ENCODE measurements at places on chromosomes 3 and 15.

- no peak for DNase-seq
These were observed 395.4 kb upstream of the ADAMTS9 start for GRCh38 chr3:65083240-65083639.

DNA sequence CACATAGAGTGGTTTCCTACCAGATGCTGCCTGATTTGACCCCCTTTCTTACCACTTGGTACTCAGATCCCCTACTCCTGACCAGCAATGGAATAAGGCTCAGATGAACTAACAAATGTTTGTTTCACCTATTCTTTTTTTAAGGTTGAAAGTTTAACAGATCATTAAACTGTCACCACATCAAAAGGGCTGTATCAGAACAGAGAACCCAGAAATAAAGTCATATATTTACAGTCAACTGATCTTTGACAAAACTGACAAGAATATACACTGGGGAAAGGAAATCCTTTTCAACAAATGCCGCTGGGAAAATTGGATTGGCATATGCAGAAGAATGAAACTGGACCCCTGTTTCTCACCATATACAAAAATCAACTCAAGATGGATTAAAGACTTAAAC is 56.0 kb downstream of the GPR176 start:
- DNase-seq = no peak

DNA sequence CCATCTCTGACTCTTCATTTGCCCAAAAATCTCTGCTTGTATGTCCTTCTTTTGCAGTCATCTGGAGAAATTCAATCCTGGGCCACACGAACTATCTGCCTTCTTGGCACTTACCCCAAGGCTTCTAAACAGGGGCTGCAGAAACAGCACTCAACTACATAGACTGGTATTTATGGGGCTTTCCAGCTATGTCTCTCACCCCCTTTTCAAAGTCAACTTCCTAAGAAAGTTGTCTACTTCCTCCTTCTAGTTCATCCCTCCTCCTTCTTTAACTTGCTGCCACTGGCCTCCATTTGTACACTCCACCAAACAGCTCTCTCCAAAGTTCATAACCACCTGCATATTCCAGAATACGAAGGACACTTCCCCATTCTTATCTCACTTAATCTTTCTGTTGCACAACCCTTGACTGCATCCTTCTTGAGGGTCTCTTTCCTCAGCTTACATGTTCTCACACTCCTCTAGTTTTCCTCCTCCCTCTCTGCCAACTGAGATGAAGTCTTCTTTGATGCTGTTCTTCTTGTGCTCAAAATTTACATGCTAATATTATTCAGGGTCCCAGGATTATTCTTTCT is 55.2 kb downstream of the PLD1 start:
- DNase-seq = no peak

DNA sequence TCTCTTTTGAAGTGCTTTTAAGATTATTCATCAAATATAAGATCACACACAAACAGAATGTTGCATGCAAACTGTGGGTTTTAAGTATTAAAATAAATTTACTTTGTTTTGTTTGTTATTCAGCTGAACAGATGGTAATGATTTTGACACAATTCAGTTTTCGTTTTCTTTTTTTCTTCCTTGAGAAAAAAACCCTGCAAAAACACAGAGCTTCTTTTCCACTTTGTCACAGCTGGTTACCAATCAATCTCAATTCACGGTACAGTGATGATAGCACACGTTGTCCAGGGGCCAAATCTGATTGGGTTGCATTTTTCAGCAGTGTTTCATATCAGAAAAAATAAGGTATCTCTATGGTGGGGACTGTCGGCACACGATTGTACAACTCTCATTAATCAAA is 473.6 kb downstream of the ROBO2 start:
- DNase-seq = no peak

DNA sequence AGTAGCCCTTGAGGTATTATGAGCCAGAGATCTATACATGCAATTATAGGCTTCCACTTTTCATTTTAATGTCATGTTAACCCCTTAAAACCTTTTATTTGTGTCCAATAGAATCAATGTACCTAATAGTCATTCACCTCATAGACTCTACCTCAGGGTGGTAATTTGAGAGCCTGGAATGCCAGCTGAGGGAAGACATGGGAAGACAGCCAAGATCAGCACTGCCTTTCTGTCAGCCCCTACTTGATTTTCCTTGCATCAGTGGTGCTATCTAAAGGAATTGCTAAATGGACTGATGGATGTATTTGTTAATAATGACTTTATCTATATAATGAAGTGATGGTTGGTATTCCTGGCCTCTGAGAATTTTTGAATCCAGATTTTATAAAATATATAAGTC is 113.3 kb upstream of the GBE1 start:
- no peak for DNase-seq

- peak; percentile 13 for DNase-seq
These were observed 161.3 kb downstream of the KLF13 start for GRCh38 chr15:31487811-31488436.

- DNase-seq = no peak
These were observed 50.6 kb upstream of the ULK4 start for GRCh38 chr3:42012383-42012934.

DNA sequence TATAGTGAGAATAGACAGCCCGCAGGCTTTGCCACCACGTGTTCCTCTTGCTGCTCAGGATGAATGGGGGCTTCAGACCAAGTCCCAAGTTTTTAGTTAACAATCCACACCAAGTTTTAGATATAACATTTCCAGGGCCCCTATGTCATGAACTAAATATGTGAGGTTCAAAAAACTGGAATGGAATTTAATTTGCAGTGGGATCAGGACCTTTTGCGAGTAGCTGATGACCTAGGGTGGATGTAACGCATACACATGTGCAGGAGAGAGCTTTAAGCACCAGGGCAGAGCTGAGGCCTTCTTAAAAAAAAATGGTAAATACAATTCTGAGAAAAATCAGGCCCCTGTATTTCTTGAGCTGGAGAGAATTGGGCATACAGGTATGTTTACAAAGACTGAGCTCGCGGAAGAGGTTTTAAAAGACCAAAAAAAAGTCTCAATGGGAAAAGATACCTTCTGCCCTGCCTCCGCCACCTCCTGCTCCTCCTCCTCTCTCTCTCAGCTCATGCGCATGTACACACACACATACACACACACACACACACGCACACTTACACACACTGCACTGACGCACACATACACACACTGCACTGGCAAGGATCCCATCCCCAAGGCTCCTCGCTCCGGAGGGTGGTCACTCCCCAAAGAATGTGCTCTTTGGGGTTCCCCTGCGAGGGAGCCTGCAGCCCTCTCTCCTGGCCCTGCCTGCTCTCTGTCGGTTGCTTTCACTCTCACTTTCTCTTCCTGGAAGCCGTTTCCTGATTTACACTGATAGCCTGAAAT is 48.2 kb upstream of the IGF1R start:
- DNase-seq = no peak

GRCh38 chr3:52237006-52237656 is 1.8 kb downstream of the TWF2 start:
- peak; percentile 47 for DNase-seq

- DNase-seq = no peak
These were observed 2.5 kb upstream of the RFTN1 start for GRCh38 chr3:16515885-16516420.

- DNase-seq = no peak
These were observed 330.3 kb downstream of the FGF12 start for GRCh38 chr3:192397012-192397411.

DNA sequence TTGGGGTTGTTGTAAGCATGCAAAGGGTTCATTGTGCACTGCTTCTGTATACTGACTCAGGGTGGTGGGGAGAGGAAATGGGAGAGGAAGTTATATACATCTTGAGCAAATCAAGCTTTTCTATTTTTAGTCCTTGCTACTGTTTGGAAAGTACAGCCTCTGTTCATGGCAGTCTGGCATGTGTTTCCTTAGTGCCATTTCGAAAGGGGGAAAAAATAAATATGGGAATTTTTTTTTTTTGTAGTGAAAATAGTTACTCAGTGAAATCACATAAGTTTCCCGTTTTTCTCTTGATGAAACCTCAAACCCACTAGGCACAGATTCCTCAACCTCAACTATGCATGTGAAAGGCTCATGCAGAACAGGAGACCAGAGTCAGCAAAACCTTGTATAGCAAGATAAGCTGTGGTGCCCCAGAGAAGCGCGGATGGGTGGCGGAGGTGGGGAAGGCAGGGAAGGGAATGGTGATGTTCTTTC is 353.3 kb downstream of the LPP start:
- DNase-seq = no peak

- no peak for DNase-seq
These were observed 310.4 kb downstream of the PLCL2 start for GRCh38 chr3:17195192-17195611.

GRCh38 chr15:43390723-43391122 is 19.8 kb downstream of the TUBGCP4 start:
- no peak for DNase-seq

DNA sequence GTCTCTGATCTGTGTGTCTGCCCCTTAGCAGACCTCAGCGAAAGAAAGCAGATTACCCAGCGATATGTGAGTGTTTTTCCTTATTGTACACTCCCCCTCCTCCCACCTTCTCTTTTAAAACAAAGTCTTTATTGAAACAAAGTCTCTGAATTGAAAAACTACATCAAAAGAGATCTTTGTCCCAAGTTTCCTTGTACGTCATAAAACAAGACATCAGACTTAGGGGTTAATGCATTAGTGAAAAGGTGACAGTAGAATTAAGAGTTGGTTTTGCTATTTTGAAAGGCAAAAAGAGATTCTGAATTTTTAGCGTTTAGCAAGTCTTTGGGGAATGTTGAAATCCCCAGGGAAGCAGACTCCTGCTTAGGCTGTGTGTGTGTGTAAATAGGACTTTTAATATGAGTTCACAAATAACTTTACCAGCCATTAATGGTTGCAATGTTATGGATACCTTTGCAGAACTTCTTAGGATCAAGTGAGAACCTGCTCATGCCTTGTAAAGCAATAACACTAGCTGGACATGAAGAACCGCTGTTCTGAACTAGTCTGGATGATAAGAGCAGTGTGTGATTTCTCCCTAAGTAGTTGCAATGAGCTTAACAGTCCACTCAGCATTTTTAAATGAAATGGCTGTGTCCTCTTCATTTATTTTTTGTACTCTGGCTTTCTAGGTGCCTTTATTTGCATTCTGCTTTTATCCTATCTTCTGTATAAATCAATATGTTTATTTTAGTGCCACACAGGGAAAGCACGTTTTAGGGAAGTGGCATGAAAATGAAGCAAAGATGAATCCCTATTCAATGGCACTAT is 136.6 kb downstream of the MCTP2 start:
- no peak for DNase-seq

- DNase-seq = no peak
These were observed 2.7 kb downstream of the ZMAT3 start for GRCh38 chr3:179068779-179069530.

GRCh38 chr3:23831517-23832394 is 26.0 kb downstream of the UBE2E1 start:
- DNase-seq = no peak

DNA sequence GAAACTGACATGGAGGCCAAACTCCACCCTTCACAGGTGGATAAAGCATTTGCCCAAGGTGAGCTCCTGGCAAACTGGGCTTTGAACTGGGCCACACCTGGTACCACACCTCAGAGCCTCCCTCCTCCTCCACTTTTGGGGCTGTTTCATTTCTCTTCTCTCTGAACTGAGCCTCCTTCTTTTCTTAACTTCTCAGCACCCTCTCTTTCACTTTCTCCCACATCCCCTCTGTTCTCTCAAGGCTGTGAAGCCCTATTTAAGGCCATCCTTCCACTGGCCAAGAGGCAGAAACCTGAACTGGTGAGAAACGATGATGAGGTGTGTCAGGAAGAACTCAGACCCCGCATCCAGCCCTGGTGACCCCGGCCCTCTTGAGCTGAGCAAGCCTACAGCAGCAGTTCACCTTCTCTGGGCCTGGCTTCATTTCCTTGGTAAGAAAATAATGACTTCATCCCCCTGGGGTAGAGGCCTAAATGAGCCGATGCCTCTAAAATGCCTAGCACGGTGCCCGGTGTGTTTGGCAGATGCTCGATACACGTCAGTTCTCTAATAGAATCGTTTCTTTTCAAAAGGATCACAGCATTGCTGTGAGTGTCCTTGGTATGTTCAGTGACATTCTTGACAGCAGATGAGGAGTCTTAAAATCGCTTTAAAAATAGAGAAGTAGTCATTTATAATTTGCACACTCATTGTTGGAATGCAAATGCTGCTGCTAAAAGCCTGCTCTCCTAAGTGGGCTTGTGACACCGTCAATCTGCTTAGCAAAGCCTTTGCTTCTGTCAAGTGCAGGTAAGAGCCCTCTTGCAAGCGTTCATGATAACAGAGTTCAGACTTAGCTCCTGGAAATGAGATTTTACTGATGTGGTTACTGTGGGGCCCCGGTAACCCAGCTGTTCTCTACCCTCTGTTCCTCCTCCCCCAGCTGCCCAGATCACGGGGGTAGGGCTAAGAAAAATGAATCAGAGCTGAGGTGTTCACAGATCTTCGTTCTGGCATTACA is 97.7 kb upstream of the ATP2B2 start:
- DNase-seq = no peak

All from gastrocnemius medialis (tissue), 4 donors.